ENCODE measurements at places on chromosomes 4 and X. TPM values are rescaled to one million over a fixed set of nuclear protein-coding genes. Genes with fewer than 3 reads are reported as not detected.

DNA sequence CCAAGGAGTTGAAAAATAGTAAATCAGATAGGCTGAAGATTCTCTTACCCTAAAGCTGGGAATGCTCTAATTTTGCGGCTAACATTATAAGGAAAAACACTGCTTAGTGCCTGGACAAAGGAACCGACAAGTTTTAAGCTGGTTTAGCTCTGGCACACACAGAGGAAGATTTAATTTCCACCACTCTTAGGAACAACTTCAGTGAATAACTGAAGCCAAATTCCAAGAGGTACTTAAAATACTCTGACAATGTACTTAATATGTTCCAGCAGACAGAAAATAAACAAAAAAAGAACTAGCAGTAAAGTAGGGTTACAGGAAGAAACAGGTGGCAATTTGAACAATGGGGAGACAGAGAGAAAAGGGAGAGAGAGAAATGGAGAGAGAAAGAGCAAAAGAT is 340.8 kb upstream of the NDST4 start:
- no peak for DNase-seq

DNA sequence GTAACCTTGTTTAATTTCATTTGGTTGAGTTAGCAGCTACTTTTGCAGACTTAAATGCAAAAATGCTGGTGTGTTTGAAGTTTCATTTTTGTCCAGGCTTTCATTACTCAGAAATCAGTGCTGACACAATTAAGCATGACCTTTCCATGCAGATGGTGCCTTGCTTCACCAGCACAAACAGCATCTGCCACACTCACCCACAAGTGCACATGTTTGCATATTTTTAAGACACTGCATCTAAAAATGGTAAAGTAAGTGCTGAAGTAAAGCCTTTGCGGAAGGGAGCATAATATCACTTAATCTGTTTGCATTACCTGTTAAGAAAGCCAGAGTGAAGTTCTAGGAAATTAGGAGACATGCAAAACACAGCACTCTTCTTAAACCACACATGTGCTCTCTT is 7.3 kb upstream of the DAPP1 start:
- DNase-seq, result no peak

GRK4 gene
- total RNA-seq, result 5.4 TPM

GRCh38 chr4:5746829-5747737 is 36.1 kb downstream of the EVC start:
- no peak for DNase-seq

GRCh38 chr4:184756399-184756798 is 22.5 kb upstream of the CENPU start:
- DNase-seq, result no peak

TGIF2LX gene
- not detected for total RNA-seq

GRCh38 chr4:53592122-53592521 is 836 bp upstream of the LNX1 start:
- no peak for DNase-seq

NMU gene
- not detected for total RNA-seq

- DNase-seq, result no peak
These were observed 9.0 kb downstream of the HAND2 start for GRCh38 chr4:173520921-173521466.

Measured in CD8-positive, alpha-beta memory T cell (primary cell).